ENCODE measurements at places on chromosomes 2 and 18. TPM values are rescaled to one million over a fixed set of nuclear protein-coding genes. Genes with fewer than 3 reads are reported as not detected.

The KLHL41 gene
- 3.9 TPM for total RNA-seq

The RNF152 gene
- total RNA-seq, result 144 TPM

The RRM2 gene
- total RNA-seq, result 14.1 TPM

The AKAIN1 gene
- not detected for total RNA-seq

The INPP1 gene
- 17.3 TPM for total RNA-seq

The PTPRM gene
- 190 TPM for total RNA-seq

The ALPI gene
- total RNA-seq, result not detected

The CDC42EP3 gene
- total RNA-seq, result 18.5 TPM

The LDLRAD4 gene
- total RNA-seq, result 83.5 TPM

The UGT1A10 gene
- total RNA-seq, result not detected

The CELF4 gene
- 150 TPM for total RNA-seq

The MOGAT1 gene
- not detected for total RNA-seq

The LAMA3 gene
- 3.7 TPM for total RNA-seq

The CGREF1 gene
- 28.8 TPM for total RNA-seq

The C2orf15 gene
- 17.5 TPM for total RNA-seq

The FAM117B gene
- 34.1 TPM for total RNA-seq

The INHA gene
- 0.69 TPM for total RNA-seq

The RPE gene
- total RNA-seq, result 66.7 TPM

The OTOS gene
- total RNA-seq, result not detected

The TCF23 gene
- total RNA-seq, result not detected

The DNAJB2 gene
- total RNA-seq, result 91.6 TPM

The TMEM17 gene
- 7.8 TPM for total RNA-seq

The STEAP3 gene
- 1.8 TPM for total RNA-seq

The PFN4 gene
- total RNA-seq, result 0.92 TPM

The TMEM200C gene
- 10.6 TPM for total RNA-seq

The EVA1A gene
- total RNA-seq, result not detected

The TMEM198 gene
- total RNA-seq, result 13.8 TPM

The RAB6C gene
- 2.5 TPM for total RNA-seq

The HAT1 gene
- total RNA-seq, result 60.9 TPM

The IL36B gene
- total RNA-seq, result not detected

The CCL20 gene
- not detected for total RNA-seq

The SKOR2 gene
- 0.23 TPM for total RNA-seq

The RASGRP3 gene
- total RNA-seq, result 14.1 TPM

The CD8B2 gene
- total RNA-seq, result 0.69 TPM

The MREG gene
- 4.6 TPM for total RNA-seq

The TUBA4B gene
- total RNA-seq, result 1.2 TPM

The AQP12A gene
- not detected for total RNA-seq

The RAX gene
- total RNA-seq, result 0.23 TPM

The CTNNA2 gene
- 291 TPM for total RNA-seq

The AQP4 gene
- 549 TPM for total RNA-seq

The PROM2 gene
- total RNA-seq, result 2.1 TPM

The CYP27C1 gene
- total RNA-seq, result 0.69 TPM

The CDH19 gene
- total RNA-seq, result 0.23 TPM

The LYPD1 gene
- total RNA-seq, result 77.0 TPM

The LRP2 gene
- 11.5 TPM for total RNA-seq

The CYBRD1 gene
- total RNA-seq, result 14.5 TPM

The BCL11A gene
- total RNA-seq, result 71.5 TPM

The CHST10 gene
- total RNA-seq, result 44.5 TPM

The FAM237A gene
- 0.46 TPM for total RNA-seq

The B3GNT7 gene
- 9.0 TPM for total RNA-seq

The TLX2 gene
- total RNA-seq, result not detected

The ADD2 gene
- 236 TPM for total RNA-seq

The METTL21A gene
- 17.1 TPM for total RNA-seq

The XDH gene
- 0.23 TPM for total RNA-seq
